BJ (cell line): ENCODE measurements at places on chromosomes 3 and 15.
A peak's percentile ranks its signal among the peaks of the same experiment; 100 is the strongest.

DNA sequence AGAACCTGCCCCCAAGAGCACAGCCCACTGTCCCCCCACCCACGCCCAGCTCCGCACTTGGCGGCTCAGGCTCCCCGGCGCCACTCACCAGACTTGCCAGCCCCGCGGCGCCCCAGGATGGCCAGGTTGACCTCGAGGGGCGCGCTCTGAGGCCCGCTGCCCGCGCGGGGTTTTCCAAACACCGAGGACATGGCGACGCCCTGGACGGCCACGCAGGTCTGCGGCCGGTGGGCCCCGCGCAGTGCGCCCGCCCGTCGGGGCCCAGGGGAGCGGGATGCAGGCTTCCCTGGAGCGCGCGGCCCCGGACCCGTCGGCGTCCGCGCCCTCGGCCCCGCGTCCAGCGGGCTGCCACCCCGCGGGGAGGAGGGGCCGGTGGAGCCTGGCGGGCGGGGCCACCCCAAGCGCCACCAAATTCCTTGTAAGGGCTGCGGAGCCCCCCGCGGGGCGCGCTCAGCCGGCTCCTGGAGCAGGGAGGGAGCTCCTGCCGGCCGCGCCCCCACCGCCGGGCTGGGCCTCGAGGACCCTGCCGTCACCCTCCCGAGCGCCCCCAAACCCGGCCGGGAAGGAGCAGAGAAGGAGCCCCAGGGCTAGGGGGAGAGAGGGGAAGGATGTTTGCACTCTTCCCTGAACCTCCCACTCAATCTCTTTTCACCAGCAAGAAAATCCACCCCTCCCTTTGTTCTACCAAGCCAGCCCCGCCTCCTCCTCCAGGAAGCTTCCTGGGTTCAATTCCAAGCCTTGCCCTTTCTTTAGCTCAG, at the start of gene RASL12:
RASL12 (minus strand) TSS at position 347 of the 758 bp plus-strand sequence; CDS start at position 191, 156 bp downstream.
- no peak for DNase-seq

DNA sequence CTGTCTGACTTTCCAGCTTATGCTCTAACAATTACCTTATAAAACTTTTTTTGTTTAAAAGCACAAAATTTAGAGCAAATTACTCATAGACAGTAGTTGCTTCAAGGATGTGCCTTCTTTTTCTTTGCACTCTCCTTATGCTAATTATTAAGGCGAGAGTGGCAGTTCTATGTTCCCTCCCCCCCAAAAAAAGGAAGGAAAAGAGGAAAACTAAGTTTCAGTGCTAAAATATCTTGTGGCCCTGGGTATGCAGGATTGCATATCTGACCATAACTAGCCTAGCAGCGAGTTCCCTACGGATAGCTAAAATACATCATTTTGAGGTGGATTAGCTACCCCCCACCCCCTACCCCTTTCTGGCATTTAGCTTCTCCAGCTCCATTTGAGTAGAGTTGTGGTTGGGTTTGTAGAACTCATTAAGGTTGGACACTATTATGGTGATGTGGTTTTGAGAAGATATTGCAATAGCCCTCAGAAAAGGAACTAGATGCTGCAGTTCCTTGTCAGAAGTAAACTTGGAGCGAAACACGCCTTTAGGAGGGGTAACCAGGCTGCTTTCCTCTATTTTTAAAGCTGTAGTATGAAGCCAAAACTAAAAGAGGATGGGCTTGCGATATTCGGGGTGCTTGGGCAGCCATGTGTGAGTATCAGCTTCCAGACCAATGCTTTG, 174.6 kb downstream of the AKAP13 start:
- no peak for DNase-seq

DNA sequence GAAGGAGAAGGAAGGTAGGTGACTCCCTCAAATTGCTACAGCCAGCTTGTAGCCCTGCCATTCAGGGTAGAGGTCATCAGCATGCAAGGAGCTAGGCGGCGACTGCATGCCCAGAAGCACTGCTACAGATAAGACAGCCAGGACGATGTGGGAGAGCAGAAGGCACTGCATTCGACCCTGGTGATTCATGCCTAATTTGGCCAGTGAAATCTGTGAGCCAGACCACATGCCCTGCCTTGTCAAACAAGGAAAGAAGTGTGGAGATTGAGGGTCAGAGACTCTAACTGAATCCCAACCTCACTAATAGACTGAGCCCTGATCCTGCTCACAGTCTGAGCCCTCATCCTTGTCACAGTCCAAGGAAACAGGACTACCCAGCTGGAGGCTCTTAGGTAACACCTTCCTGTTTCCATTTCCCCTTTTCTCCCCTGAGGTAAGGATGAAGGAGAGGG, 86.6 kb downstream of the LINGO1 start:
- DNase-seq, result no peak

- DNase-seq, result no peak
Observed at GRCh38 chr15:58057559-58057958, 8.0 kb downstream of the ALDH1A2 start.

GRCh38 chr3:195828762-195829161, 17.0 kb upstream of the MUC4 start:
- no peak for DNase-seq

GRCh38 chr15:73593304-73594074, 39.7 kb downstream of the NPTN start:
- DNase-seq, result no peak

GRCh38 chr15:76996526-76997401, 1.8 kb downstream of the PSTPIP1 start:
- no peak for DNase-seq

DNA sequence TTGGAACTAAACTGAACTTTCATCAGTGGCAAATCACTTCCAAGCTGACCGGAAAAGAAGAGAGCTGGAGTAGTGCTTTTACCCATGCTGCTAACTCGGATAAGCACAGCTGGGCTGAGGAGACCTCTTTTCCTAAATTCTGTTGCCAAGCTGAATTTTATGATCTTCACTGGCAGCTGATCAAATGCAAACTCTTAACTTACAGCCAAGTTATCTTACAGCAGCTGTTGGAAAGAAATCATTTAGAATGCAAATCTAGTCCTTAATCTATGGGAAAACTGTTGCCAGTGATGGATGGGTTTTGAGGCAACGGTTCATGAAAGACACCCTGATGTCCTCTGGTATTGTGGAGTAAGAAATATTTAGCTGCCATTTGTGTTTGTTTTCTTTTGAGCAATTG, 216.5 kb downstream of the ZNF385D start:
- no peak for DNase-seq

DNA sequence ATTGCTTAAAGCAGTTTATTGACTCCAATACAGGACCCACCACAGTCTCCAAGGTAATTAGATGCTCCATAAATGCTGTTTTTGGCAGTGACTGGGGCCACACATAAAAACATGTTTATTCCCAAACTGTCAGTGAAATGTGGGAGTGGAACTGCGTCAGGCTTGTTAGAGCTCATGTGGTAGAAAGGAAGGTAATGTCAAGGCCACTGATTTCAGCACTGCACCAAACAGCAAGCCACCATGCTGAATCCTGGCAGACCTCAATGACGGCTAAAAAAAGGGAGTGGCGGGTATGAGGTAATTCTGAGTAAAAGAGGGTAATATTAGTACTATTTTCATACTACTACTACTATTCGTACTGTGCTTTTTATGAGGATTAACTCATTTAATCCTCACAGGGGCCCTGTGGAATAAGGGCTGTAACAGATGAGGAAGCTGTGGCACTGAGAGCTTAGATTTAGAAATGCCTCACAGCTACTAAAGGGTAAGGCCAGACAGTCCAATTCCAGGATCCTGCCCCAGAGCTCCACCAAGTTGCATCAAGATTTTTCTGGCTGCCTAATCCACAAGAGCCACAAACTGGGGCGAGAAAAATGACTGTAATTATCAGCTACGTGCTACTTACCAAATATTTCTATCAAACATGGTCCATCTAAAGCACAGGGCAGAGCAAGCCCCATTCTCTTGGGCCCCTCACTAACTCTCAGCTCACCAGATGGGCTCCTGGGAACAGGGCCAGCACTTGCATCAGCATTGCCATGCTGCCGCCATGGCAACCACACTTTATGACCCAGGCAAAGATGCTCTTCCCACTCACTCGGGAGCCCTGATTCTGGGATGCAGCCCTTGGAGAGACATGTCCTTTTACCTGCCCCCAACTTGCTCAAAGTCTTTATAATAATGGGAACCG, 83.6 kb upstream of the SPATA12 start:
- DNase-seq, result peak; percentile 36

DNA sequence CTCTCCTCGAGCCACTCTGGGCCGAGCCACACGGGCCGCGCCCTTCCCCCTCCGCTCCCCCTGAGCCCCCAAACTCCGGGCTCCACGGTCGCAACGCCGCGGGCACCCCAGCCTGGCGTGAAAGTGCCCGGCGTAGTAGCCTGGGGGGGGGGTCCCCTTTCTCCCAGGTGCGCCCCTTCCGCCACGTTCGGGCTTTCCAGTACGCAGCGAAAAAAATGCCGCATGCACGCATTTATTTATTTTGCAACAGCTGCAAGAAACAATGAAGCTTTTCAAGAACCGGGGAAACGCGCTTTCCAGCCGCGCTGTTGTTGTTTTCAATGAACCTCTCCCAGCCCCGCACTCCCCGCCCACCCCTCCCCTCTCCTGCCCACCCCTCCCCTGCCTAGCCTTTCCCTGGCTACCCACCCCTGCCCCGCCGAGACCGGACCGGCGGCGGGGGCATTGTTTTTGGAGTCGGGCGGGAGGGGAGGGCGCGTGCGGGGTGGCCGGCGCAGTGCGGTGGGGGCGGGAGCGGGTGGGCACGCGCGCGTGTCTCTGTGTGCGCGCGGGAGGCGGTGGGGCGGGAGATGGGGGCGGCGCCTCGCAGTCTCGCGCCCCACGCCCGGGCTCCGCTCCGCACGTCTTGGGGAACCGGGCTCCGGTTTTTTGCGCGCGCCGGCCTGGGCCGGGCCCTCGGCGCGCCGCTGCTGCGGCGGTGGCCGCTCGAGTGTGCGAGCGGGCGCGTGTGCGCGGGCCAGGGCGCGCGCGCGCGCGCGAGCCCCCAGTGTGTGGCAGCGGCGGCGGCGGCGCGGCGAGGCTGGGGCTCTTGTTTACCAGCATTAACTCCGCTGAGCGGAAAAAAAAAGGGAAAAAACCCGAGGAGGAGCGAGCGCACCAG, at the start of gene IGF1R:
IGF1R (plus strand) TSS at position 766 of the 880 bp plus-strand sequence. CDS start 1,043 bp downstream, outside the sequence.
- no peak for DNase-seq

GRCh38 chr15:45389351-45389750, 11.0 kb upstream of the GATM start:
- no peak for DNase-seq

DNA sequence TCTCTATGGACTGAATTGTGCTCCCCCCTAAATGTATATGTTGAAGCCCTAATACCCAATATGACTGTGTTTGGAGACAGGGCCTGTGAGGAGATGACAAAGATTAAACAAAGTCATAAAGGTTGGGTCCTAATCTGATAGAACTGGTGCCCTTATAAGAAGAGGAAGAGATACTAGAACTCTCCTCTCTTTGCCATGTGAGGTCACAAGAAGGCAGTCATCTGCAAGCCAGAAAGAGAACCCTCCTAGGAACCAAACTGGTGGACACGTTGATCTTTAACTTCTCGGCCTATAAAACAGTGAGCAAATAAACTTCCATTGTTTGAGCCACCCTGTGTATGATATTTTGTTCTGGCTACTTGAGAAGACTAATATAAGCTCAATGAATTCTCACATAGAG, 31.6 kb upstream of the ENTPD3 start:
- no peak for DNase-seq

- DNase-seq, result no peak
Observed at GRCh38 chr3:196772897-196773296, 33.2 kb downstream of the PAK2 start.

- peak; percentile 39 for DNase-seq
Observed at GRCh38 chr3:111521891-111522290, 20.1 kb upstream of the CD96 start.

DNA sequence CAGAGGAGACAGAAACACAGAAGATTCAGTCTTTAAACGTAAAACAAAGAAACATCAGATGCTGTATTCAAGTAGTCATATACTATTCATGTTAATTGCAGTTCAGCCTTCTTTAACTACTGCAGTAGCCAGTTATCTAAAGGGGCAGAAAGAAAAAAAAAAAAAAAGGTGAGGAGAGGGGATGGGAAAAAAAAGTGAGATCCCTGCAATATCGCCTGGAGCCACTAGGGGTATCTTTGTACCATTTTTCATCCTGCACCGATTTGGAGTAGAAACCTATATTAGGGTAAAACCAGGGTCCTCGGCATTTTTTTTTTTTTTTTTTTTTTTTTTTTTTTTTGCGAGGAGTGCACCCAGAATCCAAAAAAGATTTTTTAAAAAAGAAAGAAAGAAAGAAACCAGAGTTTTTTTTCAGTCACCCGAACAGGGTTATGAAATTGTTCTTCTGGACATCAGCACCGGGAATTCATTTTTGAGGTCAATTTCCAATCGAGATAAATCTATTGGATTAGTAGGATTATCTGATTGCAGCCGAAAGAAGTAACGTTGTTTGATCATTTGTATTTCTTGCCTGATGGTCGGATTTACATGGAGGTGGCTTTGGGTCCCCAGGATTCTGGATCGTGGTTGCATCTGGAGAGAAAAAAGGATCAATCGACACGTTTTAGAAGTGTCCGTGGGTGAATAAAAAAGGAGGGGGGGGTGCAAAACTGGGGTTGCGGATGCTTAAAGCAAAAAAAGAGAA, 186.7 kb downstream of the NLGN1 start:
- no peak for DNase-seq

DNA sequence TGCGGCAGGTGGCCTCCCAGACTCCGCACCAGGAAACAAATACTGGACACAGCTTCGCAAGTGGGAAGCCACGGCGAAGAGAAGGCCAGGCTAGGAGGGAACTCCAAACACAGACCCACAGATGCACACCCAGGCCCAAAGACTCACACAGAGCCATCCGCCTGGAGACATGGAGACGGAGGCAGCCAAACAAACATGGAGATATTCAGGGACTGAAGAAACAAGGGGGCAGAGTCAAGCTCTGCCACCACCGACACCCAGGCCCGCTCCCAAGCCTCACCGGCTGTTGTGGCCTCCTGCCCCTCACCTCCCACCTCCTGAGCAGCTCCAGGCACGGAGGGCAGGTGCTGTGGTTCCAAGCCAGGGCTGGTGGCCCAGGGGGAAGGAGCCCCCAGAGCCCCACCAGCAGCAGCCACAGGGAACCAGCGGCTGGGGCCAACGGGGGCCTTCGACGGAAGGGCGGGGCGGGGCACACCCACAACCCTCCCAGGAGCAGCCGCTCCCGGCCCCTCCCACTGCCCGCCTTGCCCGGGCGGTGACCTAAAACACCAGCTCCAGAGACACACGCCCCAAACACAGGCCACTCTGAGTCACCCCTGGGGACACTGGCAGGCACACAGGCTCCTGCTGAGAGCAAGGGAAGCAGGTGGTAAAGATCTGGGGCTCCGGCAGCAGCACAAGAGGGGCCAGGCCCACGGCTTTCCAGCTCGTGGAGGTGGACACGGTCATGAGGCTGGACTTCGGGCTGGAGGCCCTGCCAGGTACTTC, 31.9 kb downstream of the TNK2 start:
- no peak for DNase-seq

- DNase-seq, result peak; percentile 11
Observed at GRCh38 chr15:55816017-55816416, 73.1 kb upstream of the PRTG start.

DNA sequence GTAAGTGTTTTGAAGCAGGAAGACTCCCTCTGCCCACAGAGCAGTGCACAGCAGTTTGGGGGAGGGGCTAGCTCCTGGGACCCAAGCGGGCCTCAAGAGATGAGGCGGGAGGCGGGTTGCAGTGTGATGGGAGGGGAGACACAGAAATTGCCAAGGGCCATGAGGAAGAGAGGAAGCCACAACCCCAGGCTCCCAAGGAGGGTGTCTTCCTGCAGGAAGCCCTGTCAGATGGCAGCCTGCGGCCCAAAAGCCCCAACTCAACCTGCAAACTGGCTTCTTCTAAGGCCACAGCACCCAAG, 7.3 kb upstream of the ISLR2 start:
- no peak for DNase-seq
